ENCODE measurements at places on chromosomes 16 and 17. TPM values are rescaled to one million over a fixed set of nuclear protein-coding genes. Genes with fewer than 3 reads are reported as not detected.
A peak's percentile ranks its signal among the peaks of the same experiment; 100 is the strongest.

DNA sequence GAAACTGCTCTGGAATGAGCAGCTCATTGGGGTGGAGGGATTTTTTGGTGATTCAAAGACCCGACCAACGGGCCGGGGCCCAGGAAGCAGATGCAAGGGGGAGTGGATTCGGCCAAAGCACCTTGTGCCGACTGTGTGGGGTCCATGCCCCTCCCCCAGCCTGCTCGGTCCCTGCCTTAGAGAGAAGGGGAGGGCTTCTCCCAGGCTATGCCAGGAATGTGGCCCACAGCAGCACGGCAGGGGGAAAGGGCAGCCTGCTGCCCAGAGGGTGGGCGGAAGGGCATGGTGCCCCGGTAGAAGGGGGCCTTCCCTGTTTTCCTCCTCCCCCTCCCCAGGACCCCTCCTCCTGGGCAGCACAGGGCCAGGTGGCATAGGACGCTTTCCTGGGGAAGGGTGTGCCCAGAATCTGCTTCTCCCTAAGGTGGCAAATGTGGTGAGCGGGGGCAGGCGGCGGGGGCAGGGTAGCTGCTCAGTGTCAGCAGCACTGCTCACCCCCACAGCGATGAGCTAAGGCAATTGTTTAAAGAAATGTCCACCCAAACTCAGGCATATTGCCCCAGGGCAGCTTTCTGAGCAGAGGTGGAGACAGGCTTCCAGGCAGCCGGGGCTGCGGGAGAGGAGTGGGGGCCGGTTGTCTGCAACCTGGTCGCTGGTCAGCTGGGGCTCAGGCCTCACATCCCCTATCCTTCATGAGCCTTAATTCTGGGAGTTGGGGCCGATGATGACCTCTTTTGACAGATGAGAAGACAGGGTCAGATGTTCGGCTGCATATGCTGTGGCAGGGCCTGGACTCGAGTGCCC, 33.9 kb upstream of the MLKL start:
- no peak for DNase-seq

DNA sequence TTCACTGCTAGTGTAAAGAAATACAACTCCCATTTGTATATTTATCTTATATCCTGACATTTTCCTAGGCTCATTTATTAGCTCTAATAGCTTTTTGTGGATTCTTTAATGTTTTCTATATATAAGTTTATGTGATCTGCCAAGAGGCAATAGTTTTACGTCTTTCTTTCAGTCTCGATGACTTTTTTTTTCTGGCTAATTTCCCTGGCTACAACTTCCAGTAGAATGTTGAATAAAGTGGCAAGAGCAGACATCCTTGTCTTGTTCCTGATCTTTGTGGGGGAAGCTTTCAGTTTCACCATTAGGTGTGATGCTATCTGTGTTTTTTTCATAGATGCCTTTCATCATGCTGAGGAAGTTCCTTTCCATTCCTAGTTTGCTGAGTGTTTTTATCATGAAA, 43.9 kb upstream of the ABCA3 start:
- no peak for DNase-seq

DNA sequence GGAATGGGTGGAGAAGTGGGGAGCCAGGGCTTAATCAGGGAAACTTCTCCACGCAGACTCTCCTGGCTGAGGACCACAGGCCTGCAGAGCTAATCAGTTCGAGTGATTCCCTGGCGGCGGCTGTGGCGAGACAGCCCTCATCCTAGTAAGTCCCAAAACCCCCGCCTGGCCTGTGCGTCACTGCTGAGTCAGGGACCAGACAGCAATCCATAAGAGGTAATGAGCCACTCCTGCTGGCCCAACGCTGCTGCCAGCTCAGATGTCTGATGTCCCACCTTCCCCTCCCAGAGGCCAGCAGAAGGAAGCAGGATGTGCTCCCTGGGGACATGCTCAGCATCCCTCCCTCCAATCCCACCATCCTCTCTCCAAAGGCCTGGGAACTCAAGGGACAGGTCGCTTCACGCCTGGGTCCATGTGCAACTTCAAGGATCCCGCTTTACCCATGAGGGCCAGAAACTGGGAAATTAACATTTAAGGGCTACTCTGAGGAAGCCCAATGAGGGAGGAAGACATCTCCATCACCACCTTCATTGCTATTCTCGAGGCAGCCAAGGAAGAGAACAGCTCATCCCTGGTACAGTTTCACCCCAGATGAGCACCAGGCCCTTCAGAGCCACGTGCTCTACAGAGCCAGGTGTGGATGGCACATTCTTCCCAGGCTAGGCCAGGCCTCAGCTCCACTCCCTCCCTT, 7.9 kb downstream of the ACLY start:
- no peak for DNase-seq

- no peak for DNase-seq
These were observed 56.0 kb downstream of the ABAT start for GRCh38 chr16:8730335-8730915.

- DNase-seq, result no peak
These were observed 3.0 kb downstream of the EVI2B start for GRCh38 chr17:31310886-31311285.

DNA sequence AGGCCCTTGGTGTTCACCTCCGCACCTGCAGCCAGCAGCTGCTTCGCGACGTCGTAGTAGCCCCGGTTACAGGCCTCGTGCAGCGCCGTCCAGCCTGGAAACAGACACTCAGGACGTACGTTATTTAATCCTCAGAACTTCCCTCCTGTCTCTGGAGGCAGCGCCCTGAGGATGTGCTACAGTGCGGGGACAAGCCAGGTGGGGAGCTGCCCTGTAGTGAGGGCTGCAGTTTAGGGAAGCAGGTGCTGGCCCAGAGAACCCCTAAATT, 71.0 kb downstream of the ZNF778 start:
- no peak for DNase-seq

DNA sequence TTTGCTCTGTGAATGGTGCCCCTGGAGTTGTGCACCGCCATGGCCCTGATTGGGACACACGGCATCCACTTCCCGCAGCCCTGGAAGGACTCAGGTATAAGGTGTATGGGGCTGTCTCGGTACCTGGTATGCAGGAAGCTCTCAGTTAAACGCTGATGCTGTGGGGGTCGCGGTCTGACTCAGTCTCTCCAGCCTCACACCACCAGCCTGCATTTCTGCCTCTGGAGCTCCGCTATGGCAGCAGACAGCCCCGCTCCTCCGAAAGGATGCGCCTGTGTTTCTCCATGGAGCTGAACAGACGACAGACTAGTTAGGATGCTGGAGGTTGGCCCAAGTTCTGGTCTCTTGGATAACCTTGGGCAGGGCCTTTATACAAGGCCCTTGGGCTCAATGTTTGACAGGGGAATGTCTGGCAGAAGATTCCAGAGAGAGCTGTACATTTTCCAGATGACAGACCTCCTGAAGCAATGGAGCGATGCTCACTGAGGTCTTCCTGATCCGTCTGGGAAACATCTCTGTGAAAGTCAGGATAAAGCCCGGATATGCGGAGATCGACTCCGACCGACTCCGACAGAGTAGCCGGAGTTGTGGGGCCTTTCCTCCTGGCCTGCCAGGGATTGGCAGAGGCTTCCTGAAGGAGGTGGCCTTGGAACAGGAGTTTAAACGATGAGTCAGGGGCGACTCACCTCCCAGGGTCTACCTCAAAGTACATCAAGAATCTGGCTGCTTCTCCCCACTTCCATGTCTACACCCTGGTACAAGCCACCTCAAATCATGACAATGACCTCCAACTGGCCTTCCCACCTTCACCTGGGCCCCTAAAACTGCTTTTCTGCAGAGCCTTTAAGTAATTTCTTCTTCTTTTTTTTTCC, 21.9 kb upstream of the BCAR1 start:
- no peak for DNase-seq

GRCh38 chr17:37736428-37736827, 8.4 kb downstream of the HNF1B start:
- no peak for DNase-seq

GRCh38 chr17:40014375-40014980, 762 bp upstream of the CSF3 start:
- no peak for DNase-seq

DNA sequence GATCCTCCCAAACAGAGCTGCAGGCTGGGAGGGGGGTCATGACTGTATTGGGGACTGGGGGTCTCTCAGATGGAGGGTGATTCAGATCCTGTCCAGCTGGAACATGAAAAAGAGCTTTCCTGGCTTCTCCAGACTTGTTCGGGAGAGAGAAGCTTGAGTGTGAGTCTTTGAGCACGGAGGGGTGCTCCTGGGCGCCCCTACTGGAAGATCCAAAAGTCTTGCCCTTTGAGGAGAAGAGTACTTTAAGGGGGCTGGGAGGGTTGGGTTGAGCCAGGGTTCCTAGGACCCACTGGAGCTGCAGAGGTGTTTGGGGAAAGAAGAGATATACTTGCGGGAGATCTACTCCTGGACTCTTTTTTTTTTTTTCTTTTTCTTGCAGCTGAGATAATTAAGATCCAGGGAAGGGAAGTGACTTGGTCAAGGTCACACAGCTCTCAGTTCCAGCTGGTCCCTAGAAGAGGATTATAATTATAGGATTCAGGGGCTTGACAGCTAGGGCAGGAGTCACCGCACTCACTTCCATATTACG, 8.4 kb downstream of the RARA start:
- no peak for DNase-seq

GRCh38 chr17:7019839-7020519, 2.9 kb upstream of the BCL6B start:
- no peak for DNase-seq

DNA sequence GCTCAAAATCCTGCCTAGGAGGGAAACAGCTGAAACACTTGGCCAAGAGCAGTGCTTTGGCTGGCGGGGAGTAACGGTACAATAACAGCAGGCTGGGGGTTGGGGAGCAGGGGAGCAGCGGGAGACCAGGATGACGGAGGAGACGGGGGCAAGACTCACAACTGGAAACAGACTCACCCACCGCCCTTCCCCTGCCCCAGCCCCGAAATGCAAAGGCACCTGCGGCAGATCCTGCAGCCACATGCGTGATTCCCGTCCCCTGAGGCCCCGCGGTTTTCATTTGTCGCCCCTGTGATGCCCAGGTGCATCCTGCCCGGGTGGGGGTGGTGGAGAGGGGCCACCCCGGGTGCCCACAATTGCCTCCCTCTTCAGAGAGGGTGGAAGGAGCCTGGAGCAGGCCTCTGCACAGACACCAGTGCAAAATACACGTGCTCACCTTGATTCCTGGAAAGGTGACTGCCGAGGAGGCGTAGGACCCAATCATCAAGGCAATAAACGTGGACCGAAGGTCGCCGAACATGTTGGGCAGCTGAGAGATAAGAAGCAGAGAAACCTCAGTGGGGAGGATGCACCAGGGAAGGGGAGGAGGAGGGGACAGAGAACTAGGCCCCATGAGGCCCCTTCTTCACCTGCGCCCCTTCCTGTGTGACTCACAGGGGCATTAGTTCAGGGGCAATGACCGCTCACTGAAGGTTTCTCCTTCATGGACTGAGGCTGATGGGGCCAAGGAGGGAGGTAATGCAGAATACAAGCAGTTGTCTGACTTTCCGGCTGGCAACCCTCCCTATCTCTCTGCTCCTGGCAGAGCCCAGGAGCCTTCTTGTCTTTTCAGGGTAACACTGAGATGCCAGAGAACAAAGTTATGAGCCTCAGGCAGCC, 30.4 kb upstream of the PITPNA start:
- no peak for DNase-seq

DNA sequence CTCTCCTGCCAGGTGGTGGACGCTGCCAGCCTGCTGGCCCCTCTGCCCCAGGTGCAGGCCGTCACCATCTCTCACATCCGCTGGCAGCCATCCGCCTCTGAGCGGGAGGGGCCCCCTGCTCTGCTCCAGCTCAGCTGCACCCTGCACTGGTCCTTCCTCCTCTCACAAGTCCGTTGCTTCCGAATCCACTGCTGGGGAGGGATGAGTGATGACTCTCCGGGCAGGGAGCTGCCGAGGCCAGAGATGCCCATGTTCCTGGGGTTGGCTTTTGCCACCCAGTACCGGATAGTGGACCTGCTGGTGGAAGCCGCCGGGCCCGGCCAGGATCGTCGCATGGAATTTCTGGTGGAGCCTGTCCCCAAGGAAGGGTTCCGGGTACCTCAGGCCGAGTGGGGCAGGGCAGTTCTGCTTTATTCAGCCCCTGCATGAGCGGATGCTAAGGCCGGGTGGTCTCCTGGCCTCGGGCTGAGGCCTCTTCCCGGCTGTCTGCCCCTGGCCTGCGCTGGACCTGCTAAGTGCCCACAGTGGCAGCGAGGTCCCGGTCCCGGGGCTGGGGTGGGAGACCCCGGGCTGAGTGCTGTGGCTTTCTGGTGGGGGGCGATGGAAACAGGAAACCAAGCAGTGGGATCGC, 11.4 kb downstream of the ENGASE start:
- DNase-seq, result no peak

GRCh38 chr17:37054894-37055293, 106.1 kb downstream of the AATF start:
- DNase-seq, result no peak

DNA sequence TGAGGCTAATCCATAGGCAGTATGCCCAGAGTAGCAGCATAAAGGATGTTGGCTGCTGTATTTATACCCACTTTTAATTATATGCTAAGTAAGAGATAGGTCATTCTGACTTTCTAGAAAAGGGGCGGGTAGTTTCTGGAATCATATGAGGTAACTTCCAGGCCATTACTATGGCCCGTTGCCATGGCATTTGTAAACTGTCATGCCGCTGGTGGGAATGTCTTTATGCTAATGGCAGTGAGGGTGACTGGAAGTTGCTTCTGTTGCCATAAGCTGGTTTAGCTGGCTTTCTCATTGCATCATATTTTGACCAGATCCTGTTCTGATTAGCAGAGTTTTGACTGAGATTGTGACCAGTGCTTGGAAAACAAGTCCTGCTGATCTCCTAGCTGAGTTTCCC, 929.6 kb upstream of the CDH8 start:
- no peak for DNase-seq

GRCh38 chr16:54932737-54933254, 2.1 kb downstream of the IRX5 start:
- DNase-seq, result no peak

DNA sequence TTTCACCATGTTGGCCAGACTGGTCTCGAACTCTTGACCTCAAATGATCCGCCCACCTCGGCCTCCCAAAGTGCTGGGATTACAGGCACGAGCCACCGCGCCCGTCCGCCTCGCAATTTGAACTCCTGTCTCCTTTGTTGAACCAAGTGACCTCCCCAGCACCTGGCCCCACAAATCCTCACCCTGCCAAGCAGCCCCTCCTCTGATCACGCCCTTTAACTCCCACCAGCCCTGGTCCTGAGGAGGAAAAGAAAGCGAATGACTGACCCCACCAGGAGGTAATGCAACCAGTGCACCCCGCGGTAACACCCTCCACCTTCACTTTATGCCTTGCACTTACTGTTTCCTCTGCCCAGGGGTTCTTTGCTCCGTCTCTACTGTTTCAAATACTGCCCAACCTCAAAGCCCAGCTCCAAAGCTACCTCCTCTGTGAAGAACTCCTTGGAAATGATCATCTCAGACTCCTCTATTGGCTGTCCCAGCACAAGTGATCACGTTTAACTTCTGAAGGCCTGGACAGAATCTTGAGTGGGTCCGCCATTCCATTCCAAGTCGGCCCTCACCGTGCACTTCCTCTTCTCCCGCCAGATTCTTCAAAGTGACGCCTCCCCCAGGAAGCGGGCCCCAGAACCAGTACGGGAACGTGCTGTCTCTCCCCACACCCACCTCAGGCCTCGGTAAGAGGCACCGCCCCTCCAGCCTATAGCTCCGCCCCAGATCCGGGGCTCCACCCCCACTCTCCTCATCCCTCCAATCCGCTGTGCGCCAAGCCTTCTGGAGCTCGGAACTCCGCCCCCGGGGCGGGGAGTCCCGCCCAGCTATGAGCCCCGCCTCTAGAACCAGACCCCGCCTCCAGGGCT, 4.4 kb downstream of the CD19 start:
- peak; percentile 93 for DNase-seq

ELOB gene
- 199 TPM for total RNA-seq

DBF4B gene
- 4.7 TPM for total RNA-seq

BCL6B gene
- total RNA-seq, result 2.5 TPM

MEFV gene
- total RNA-seq, result 1.3 TPM

SLC38A8 gene
- total RNA-seq, result not detected

NOS2 gene
- total RNA-seq, result 0.33 TPM

OMG gene
- 0.66 TPM for total RNA-seq

Measured in esophagus muscularis mucosa (tissue), 4 donors.